ENCODE measurements at places on chromosomes 2 and 18.

- DNase-seq, result no peak
Measured at GRCh38 chr2:79909521-79909920, 395.0 kb downstream of the LRRTM1 start.

DNA sequence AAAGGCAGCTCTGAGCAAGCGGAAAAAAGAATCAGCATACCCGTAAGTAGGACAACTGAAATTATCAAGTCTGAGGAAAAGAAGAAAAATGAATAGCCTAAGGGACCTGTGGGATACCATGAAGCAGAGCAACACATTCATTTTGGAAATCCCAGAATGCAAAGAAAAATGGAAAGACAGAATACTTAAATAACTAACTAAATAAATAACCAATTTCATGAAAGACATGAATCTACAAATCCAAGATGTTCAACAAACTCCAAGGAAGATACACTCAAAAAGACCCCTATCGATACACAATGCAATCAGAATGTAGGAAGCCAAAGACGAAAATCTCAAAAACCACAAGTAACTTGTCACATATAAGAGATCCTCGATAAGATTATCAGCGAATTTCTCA is 117.0 kb downstream of the USP34 start:
- no peak for DNase-seq

DNA sequence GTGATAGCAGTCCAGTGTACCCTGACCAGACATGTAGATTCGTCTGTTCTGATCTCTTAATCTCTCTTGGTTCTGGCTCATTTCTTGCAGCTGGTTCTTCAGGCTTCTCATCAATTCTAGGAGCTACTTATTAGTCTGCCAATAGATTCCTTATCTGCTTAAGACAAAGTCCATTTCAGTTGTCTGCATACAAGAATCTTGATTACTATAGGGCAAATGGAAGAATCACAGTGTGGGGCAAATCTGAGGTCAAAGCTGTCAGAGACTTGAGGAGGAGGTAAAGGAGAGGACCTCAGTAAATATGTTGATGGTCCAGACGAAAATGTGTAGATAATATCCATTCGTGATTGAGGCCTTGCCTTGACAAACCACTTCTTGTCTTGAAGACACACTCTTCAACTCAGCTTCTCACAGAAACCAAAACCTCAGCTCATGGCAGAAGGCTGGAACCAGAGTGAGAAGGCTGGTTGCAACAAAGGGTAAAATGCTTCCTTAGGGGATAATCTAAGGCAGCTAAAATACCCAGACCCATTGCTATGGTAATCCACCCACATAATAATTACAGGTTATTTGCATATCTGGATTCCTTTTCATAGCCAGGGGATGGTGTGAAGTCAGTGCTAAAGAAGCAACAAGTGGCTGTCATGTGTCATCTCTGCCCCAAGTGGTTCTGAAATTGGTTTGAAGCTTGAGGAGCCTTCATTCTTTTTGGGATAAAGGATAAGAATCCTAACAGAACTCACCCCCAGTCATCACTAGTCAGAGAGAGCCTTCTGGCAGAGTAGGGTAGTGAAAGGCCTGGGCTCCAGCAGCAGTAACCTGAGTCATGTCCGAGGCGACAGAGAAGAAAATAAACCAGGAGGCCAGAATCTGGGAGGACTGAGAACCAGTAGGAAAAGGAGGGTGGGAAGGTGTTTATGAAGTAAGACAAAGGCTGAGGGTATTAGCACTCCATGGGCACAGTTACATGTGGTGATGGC is 29.2 kb upstream of the PELI1 start:
- DNase-seq, result no peak

DNA sequence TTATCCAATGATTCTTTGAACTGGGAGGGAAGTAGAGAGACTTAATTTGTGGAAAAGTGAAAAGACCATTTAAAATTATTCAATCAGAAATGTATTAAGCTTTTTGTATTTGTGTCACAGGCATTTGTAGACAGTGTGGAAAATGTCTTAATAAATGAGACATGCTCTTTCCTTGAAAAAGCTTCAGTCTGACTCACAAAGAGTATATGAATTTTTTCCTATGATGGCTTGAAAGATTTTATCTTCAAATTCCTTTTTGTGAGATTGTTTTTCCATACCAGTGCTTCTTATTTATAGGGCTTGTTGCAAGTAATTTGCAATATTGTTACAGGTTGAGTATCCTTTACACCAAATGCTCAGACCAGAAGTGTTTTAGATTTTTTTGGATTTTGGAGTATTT is 39.5 kb downstream of the STON1 start:
- DNase-seq, result no peak

DNA sequence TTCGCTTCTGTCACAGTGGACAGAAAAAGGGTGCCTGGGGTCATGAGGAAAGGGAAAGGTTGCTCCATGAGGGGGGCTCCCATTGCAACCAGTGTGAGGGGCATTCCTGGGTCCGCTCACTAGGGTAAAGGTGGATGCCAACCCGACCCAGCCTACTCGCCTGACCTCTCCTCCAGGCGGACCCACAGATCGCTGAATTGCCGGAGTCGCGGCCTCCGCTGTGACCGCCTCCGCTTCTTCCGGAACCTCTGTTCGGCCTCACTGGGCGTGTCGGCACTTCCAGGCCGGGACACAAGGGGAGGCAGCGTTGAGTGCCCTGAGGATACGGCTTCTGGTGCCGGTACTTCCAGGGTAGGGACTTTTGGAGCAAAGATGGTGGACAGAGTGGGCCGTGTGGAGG is 57.1 kb downstream of the TRABD2A start:
- no peak for DNase-seq

- DNase-seq, result no peak
Measured at GRCh38 chr2:230934231-230935129, 9.4 kb upstream of the GPR55 start.

DNA sequence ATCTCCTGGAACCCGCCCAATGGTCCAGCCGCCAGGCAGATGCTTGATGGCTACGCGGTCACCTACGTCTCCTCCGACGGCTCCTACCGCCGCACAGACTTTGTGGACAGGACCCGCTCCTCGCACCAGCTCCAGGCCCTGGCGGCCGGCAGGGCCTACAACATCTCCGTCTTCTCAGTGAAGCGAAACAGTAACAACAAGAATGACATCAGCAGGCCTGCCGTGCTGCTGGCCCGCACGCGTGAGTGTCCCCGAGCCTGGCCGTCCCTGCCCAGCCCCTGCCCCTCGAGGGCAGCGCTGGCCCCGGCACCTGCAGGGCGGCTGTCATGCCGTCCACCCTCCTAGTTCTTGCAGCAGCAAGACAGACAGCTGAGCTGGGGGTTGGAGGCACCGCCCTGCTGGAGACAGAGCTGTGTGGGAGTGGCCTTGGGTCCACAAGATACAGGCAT is 36.7 kb downstream of the MTERF4 start:
- DNase-seq, result no peak

DNA sequence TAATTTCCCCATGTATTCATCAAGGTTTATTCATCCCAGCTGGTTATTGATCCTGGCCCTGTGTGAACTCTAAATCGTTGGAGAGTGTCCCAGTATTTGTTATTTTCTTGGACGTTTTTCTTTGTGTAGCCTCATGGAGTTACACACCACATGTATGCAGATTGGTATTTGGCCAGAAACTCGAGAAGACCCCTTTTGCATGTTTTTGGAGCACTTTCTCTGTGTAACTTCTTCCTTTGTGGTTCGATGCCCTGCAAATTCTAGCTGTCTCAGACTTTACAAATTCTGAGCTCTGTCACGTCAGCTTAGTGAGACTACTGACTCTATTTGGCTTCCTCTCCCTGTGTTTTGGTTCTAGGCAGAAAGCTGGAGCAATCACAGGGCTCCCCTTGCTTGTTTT is 198.7 kb downstream of the MCFD2 start:
- DNase-seq, result no peak

- DNase-seq, result peak; percentile 72
Measured at GRCh38 chr2:136281281-136282114, 163.5 kb upstream of the CXCR4 start.

DNA sequence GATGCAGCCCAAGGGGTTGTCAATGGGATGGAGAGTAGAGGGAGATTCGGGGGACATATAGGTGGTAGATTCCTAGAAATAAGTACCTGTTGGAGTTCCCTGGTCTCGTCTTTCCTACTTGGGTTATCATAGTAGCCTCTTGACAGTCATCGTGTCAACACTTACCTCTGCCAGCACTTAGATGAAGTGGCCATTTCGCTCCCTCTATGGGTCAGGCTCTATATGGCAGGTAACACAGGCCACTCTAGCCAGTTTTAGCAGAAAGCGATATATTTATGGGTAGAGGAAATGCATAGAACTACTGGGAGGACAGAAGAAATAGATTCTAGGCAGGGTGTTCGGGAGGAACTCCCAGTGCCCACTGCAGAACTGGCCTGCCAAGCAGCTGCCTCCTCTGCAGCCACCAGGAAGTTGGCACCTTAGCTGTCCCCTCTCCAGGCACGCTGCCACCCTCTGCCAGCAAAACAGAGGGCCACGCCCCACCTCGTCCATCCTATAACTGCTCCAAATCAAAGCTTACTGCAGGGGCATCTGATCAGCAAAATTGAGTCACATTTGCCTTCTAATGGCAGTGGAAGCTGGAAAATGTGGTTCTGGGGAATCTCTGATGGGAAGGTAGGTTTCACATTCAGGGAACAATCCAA is 181.3 kb downstream of the INSIG2 start:
- no peak for DNase-seq

- DNase-seq, result no peak
Measured at GRCh38 chr2:17326717-17327116, 191.5 kb downstream of the RAD51AP2 start.
